ENCODE measurements at places on chromosomes 3 and 15.

- DNase-seq, result no peak
Observed at GRCh38 chr3:123952844-123953520, 8.0 kb downstream of the CCDC14 start.

- DNase-seq, result no peak
Observed at GRCh38 chr15:58631319-58631718, 118.2 kb downstream of the ADAM10 start.

- no peak for DNase-seq
Observed at GRCh38 chr15:52445553-52445952, 83.1 kb downstream of the MYO5A start.

GRCh38 chr15:50137330-50137761, 18.3 kb upstream of the ATP8B4 start:
- no peak for DNase-seq

DNA sequence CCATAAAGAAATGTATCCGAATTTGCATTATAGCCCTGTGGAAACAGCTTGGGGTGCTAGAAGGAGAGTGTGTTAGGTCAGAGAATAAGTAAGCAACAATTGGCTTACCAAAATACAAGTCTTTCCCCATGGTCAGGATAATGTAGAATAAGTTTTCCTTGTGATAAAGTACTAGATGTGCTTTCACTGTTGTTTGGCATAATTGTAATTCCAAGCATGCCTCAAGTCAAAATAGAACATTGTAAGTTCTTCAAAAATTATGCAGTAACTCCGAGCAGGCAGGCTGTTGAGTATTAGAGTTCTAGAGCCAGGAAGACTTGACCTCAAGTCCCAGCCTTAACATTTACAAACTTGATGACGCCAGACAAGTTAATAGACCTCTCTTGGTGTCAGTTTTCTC, 242.0 kb downstream of the TUSC7 start:
- DNase-seq, result no peak

- no peak for DNase-seq
Observed at GRCh38 chr15:73596174-73596573, 37.0 kb downstream of the NPTN start.

GRCh38 chr3:136982520-136983138, 24.8 kb downstream of the IL20RB start:
- DNase-seq, result peak; percentile 23

GRCh38 chr3:156433138-156433537, 121.8 kb downstream of the SSR3 start:
- no peak for DNase-seq

DNA sequence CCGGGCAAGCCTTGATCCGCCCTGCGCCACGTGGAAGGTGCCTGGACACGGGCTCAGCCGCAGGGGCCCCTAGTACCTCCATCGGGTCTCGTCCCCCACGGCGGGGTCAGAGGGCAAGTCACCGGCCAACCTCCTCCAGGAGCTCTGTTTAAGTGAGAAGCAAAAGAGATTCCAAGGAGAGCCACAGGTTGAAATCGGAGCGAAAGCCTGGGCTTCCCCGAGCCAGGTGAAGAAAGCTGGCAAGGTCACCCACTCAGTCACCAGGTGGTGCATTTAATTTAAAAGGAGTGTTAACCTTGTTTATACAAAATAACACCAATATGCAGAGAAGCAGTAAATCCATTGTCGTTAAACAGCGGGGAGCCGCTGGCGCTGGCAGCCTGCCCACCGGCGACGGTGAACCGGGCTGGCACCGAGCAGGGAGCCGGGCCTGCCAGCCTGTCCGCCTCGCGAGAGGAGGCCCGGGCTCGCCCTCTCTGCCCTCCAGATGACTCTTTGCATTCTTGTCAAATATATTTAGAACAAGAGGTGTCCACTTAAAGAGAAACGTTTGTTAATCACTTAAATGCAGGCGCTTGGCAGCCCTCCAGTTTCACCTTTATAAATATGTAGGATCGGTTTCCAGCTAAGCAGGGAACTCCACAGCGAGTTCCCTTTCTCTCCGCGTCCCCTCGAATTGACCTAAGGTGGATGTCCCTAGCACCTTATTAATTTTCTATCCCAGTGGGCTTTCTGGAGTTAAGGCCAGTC, 277.3 kb upstream of the NR2F2 start:
- DNase-seq, result peak; percentile 93

- no peak for DNase-seq
Observed at GRCh38 chr3:150680562-150680961, 23.2 kb downstream of the ERICH6 start.

DNA sequence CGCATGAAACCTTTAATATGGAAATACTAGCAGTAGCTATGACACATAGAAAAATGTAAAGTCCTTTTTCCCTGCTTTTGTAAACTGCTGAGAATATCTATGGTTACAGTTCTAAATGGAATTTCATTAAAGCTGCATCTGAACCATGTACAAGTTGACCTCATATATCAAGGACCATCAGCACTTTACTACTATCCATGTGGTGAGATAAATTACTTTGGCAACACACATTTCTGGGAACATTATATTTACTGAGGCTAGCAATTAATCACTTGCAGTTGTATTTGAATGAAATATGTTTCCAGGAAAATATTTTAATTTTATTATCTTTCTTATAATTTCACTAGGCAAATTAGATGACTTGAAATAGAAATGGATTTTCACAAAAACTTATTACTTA, 545.5 kb downstream of the NAALADL2 start:
- no peak for DNase-seq

GRCh38 chr3:176950743-176951142, 246.5 kb downstream of the TBL1XR1 start:
- DNase-seq, result no peak

DNA sequence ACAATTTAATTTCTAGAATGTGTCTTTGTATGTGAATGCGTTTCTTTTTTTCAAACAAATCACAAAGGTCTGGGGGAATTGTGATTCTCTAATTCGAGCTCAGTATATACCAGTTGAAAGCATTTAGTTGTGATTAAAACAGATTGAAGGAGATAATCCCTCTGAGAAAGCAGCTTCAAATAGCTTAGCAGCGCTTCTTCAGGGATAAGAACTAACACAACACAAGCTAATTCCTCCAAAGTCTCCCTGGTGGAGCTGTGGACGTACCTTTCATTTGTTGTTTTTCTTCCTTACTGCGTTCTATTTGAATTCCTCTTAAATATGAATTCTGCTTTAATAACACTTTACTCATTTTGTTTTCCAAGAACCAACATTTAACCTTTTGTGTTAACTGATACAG, 286.7 kb downstream of the ROBO2 start:
- no peak for DNase-seq

DNA sequence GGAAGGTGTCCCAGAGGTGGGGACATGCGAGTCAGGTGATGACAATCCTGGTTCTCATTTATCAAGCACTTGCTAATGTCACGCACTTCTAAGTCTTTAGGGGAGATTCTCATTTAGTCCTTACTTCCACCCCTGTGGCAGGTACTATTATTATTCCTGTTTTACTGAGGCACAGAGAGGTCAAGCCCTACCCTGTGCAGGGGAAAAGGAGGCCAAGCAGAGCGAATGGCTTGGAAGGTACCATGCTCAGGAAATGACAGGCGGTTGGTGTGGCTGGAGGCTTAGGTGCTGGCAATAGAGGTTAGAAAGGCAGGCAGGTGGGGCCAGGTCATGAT, 268.9 kb downstream of the UACA start:
- no peak for DNase-seq

DNA sequence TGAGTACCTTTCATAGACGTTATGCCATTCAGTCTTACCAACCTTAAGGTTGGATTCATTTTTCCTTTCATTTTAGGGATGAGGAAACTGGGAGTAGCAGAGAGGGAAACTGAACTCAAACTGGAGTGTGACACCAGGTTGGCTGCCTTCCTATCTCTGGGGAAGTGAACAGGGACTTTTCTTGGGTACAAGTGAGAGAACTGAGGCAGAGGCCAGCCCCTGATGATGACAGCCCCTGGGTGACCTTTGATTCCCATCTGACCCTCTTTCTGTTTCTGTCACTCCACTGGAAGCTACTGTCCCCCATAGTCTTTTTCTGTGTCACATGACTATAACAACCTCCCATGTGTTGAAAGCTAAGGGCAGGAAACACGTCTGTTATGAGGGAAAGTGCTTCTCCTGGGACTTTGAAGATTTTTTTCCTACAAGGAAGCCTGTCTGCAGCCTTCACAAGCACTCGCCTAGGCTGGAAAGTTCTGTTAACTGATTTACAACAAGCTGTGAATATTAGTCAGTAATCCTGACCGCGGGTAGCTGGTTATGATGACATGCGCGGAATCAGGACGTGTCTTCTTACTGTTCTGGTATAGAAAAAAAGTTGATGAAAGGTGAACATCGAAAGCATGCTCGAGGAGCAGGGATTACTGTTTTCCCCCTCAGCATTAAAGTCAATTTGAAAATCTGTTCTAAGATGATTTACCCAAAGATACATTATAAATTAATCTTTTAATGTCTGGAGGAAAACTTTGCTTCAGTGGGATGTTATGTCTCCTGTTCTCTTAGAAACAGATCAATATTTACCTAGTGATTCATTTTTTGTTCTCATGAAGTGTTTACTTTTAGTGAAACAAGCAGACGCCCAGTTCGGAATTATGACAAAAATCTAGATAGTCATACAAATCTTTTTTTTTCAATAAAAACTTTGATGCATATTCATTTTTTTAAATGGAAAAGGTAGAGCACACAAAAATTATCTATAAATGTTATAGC, 31.5 kb downstream of the ABHD2 start:
- DNase-seq, result peak; percentile 24

- no peak for DNase-seq
Observed at GRCh38 chr3:172357850-172358754, 90.2 kb downstream of the GHSR start.

DNA sequence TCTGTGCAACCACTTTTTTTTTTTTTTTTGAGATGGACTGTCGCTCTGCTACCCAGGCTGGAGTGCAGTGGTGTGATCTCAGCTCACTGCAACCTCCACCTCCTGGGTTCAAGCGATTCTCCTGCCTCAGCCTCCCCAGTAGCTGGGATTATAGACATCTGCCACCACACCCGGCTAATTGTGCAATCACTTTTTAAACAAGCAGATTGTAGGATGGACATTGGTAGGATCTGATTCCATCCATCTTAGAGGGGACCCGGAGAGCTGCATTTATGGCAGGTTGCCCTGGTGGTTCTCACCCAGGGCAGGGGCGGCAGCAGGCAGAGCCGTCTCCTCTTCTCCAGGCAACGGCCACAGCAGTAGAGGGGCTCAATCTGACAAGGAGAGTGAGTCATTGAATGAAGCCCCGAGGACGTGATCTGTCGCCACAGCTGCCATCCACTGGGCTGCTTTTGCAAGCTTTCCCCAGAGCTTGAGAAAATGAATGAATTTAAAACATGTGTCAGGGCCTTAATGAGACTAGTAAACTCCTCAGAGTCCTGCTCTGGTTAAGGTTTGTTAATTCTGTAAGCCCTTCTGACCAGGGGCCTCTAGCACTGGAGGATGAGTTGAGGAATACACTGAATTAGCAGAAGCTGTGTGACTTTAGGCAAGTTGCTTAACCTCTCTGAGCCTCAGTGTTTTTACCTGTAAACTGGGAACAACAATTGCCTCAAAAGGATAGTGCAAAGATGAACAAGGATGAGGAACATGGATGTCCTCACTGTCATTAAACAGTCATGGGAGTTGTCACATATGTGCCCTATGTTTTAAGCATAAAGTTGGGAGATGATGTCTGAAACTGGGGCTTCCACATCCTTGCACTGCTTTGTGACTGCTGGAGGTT, 129.1 kb downstream of the ASB7 start:
- DNase-seq, result no peak

GRCh38 chr3:197899833-197900478, 50.0 kb upstream of the RPL35A start:
- DNase-seq, result no peak

DNA sequence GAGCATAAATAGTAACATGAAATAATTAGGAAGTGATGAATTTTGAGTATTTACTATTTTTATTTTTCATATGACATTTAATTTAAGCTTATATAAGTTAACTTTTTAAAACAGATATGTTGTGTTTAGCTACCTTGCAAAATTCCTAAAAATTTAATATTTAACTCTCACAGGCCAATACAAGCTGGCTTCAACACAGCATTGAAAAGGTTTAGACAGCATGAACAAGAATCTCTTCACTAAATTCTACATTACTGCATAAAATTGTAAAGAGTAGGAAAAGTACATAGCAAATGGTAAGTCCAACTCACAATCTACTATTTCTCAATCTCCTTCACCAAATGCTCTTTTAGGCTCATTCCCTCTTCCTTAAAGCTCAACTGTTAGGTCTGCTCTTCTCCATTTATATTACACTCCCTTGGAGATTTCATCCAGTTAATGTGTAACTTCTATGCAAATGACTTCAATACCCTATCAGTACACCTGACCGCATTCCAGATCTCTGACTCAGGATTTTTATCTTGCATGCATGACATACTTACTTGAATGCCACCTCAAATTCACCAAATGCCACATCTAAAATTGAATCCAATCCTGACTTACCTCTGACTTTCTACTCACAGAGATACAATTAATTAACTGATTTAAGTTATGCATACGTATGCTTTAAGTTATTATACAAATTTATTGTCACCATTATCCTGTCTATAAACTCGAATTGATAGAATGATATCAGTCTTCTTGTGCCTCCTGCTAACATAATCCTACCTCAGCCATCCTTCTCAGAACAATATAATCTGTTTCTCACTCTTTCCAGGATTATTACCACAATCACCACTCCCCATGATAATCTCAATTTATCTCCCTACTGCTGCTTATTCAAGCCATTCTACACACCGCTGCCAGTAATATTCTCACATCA, 127.0 kb downstream of the STAG1 start:
- no peak for DNase-seq

GRCh38 chr3:27228805-27229204, 140.4 kb downstream of the NEK10 start:
- no peak for DNase-seq

GRCh38 chr3:111980716-111981456, 2.1 kb downstream of the ABHD10 start:
- no peak for DNase-seq

DNA sequence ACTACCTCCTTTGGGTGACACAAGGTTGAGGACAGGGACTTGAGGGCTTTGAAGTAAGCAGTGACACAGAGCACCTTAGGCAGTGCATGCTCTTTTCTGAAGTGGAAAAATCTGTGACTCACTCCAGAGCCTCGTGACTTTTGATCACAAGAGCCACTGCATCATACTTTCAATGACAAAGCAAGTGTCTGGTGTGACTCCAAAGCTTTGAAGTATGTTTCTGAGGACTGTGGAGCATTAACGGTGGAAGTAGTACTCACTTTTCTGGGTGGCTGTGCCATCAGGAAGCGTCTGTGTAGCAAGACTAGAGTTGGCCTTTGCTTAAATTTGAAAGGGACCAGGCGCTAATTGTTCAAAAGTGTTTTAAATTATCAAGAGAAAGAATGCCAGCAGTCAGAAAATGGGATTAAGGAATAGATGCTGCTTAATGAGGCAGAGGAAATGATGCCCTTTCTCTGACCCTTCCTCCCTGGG, 210.7 kb upstream of the TRIM42 start:
- DNase-seq, result no peak

GRCh38 chr3:34216711-34217335, 418.4 kb downstream of the PDCD6IP start:
- DNase-seq, result no peak

DNA sequence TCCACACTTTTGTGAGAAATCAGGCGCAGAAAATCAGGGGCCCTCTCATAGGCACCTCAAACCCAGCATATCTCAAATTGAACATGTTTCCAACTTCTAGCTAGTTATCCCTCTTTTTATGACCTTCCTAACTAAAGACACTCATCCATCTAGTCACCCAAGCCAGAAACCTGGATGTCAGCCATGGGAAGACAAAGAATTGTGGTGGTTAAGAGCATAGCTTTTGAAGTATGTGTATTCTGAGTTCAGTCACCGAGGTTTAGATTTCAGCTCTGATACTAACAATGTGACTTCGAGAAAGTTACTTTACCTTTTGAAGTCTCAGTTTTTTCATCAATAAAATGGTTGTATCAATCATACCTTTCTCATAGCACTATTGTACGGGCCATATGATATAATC, 495.5 kb downstream of the NLGN1 start:
- no peak for DNase-seq
